ENCODE measurements at places on chromosomes 5 and 9. TPM values are rescaled to one million over a fixed set of nuclear protein-coding genes. Genes with fewer than 3 reads are reported as not detected.

DNA sequence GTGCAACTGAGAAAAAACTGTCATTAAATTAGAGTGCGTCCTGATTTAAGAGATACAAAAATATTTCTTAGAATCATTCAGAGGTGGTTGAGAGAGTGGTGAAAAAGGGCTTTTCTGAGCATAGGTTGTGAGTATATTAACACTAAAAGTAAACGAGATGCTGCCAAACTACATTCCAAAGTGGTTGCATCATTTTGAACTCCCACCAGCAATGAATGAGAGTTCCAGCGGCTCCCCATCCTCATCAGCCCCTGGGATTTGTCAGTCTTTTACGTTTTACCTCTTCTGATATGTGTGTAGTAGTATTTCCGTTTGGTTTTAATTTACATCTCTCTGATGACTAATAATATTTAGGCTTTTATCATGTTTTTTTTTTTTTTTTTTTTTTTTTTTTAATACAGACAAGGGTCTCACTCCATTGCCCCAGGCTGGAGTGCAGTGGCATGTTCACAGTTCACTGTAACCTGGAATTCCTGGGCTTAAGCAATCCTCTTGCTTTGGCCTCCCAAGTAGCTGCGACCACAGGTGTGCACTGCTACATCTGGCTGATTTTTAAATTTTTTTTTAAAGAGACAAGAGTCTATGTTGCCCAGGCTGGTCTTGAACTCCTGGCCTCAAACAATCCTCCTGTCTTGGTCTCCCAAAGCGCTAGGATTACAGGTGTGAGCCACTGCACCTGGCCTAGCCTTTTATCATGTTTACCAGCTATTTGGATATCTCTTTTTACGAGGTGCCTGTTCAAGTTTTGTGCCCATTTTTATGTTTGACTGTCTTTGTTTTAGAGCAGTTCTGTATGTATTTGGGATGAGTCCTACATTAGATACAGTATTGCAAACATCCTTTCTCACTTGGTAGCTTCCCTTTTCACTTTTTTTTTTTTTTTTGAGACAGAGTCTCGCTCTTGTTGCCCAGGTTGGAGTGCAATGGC, 17.0 kb downstream of the PRRT1B start:
- H3K27ac ChIP-seq: no peak overlapping the region
- no peak for DNase-seq
- no peaks in the 10 kb centered on the region for H3K27me3 ChIP-seq
- H3K4me3 ChIP-seq: no peak overlapping the region
- H3K4me1 ChIP-seq: no peaks in the 10 kb centered on the region

- no peak for DNase-seq
- no peaks in the 10 kb centered on the region for H3K27me3 ChIP-seq
- peaks cover 7% of the 10 kb centered on the region for H3K4me1 ChIP-seq
- H3K27ac ChIP-seq: no peak overlapping the region
- H3K36me3 ChIP-seq: no peaks in the 10 kb centered on the region
These were observed 900 bp downstream of the RGS7BP start for GRCh38 chr5:64506567-64507263.

- DNase-seq: no peak
- H3K27ac ChIP-seq: no peak overlapping the region
- no peaks in the 10 kb centered on the region for H3K36me3 ChIP-seq
These were observed 92.1 kb downstream of the BARX1 start for GRCh38 chr9:93862877-93863545.

Gene PCDHGA8
- 9.3 TPM for total RNA-seq

Gene CCDC192
- 0.87 TPM for total RNA-seq

- no peaks in the 10 kb centered on the region for H3K4me1 ChIP-seq
- peak; percentile 47 for DNase-seq
- H3K4me3 ChIP-seq: no peak overlapping the region
- H3K27me3 ChIP-seq: no peaks in the 10 kb centered on the region
- H3K27ac ChIP-seq: no peak overlapping the region
These were observed 50.2 kb upstream of the RNF38 start for GRCh38 chr9:36450110-36450732.

Gene NOXA1
- 11.4 TPM for total RNA-seq

DNA sequence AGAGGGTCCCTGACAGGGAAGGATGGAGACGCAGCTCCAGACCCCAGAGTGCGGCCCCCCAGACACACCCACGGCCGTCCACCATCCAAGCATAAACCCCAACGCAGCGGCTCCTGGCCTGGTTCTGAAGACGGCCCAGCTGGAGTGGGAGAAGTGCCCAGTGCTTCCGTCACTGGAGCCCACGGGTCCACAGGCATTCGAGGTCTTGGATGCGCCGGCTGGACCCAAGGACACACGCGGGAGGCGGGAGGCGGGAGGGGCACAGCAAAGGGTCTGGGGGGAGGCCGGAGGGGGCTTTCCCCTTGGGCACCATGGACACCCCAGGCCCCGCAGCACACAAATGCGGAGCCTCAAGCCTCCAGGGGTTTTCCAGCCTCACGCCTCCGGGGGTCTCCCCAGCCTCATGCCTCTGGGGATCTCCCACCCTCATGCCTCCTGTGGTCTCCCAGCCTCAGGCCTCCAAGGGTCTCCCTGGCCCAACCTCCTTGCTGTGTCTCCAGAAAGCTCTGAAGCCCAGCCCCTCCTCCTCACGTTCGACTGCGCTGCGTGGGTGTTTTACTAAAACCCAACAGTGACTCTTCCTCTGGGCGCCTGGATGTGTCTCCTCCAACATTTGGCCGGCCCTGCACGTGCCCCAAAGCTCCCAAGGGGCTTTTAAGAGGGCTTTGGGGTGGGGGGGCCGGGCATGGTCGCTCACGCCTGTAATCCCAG, 15.2 kb downstream of the EXD3 start:
- no peak overlapping the region for H3K27ac ChIP-seq
- peaks cover 30% of the 10 kb centered on the region for H3K4me1 ChIP-seq
- peak; percentile 54 for DNase-seq

DNA sequence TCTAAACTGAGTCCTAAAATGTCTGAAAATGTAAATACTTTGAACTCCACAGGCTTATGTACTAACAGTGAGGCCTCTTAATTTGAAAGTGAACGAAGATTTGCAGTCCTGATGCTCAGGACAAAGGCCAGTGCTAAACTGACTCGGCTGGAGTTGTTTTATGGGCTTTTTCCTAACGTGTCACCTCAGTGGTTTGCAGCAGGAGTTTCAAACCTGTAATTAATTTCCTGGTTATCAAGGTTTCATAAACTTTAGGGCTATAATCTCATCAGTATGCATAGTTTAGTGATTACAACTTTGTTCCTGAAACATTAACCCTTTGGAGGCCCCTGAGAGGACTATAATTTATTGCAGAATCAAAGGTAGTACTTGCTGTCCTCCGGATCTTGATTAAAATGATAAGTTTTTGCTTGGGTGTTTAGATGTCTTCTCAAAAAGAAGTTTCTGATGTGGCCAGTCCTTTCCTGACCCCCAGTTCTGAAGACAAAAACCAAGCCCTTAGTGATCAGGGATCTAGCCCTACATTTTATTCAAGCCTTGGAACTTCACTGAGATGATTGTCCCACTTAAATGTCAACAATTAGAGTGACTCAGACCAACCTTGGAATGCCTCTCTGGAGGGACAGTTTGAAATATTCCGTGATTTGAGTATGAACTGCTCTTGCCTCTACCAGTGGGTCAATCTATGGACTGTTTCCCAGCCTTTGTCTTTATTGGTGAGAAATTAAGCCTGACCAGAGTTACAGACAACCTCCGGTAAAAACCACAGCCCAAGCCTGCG, 11.1 kb upstream of the S100Z start:
- H3K27ac ChIP-seq: no peak overlapping the region
- no peak overlapping the region for H3K4me3 ChIP-seq
- no peak for DNase-seq
- H3K4me1 ChIP-seq: no peaks in the 10 kb centered on the region
- H3K27me3 ChIP-seq: no peaks in the 10 kb centered on the region

DNA sequence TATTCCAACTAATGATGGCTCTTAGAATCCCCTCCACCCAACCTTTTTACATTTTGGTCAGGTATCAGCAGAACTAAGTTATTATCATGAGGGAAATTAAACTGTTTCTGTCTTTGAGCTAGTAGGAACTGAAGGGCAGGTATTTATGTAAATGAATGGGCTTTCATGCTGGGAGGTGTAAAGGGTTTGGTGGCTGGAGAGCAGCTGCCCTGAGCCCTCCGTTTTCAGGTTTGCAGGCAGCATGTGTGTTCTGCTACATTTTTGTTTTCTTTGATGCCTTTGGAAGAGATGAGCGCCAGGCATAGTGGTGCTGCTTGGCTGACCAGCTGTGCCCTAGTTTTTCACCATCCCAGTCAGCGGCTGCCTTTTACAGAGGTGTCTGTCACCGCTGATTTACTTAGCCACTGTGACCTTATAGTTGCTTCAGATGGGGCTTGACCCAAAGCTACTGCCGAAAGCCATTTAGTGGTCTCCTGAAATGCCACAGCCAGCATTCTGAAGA, 231.9 kb downstream of the MAST4 start:
- no peaks in the 10 kb centered on the region for H3K36me3 ChIP-seq
- H3K4me1 ChIP-seq: no peaks in the 10 kb centered on the region
- peak overlapping the region; percentile 38 for H3K4me3 ChIP-seq
